ENCODE measurements at places on chromosomes 16 and 17. TPM values are rescaled to one million over a fixed set of nuclear protein-coding genes. Genes with fewer than 3 reads are reported as not detected.

Gene MYH1
- total RNA-seq = 1,660 TPM

Gene TBC1D3D
- total RNA-seq = not detected

Gene KRT9
- total RNA-seq = not detected

Gene C16orf54
- 0.31 TPM for total RNA-seq

Gene CMTM2
- not detected for total RNA-seq

Gene BTBD17
- total RNA-seq = not detected

Gene AP1G1
- 80.6 TPM for total RNA-seq

Gene HBZ
- total RNA-seq = not detected

Gene SMTNL2
- 588 TPM for total RNA-seq

Gene NTN3
- not detected for total RNA-seq

Gene PDILT
- total RNA-seq = not detected

Gene ITGA2B
- not detected for total RNA-seq

Gene TSNAXIP1
- not detected for total RNA-seq

Gene KIF19
- 1.8 TPM for total RNA-seq

Gene NT5M
- 11.0 TPM for total RNA-seq

Gene EPX
- not detected for total RNA-seq

Gene TELO2
- total RNA-seq = 9.0 TPM

Gene WWP2
- 29.4 TPM for total RNA-seq

Gene ABCC12
- 0.15 TPM for total RNA-seq

Gene SLC4A1
- total RNA-seq = not detected

Gene NOXO1
- total RNA-seq = not detected

Gene CNGB1
- not detected for total RNA-seq

Gene KRTAP2-1
- total RNA-seq = not detected

Gene C1QTNF1
- total RNA-seq = 11.1 TPM

Gene TNFRSF17
- not detected for total RNA-seq

Gene MXRA7
- 43.0 TPM for total RNA-seq

Gene NKD1
- 0.22 TPM for total RNA-seq

Gene NLRP1
- total RNA-seq = 3.6 TPM

Gene GP2
- not detected for total RNA-seq

Gene TBX6
- total RNA-seq = 0.29 TPM

Gene ADAD2
- total RNA-seq = not detected

Gene PIMREG
- not detected for total RNA-seq

Gene PLA2G10
- total RNA-seq = not detected

Gene CLEC18A
- not detected for total RNA-seq

Gene GRIN2C
- total RNA-seq = 1.2 TPM

Gene PRRT2
- total RNA-seq = not detected

Gene SHBG
- total RNA-seq = not detected

Gene MYO18A
- total RNA-seq = 797 TPM

Gene CTNS
- total RNA-seq = 141 TPM

Gene KCNG4
- total RNA-seq = not detected

Gene MT1B
- total RNA-seq = not detected

Gene PSMD7
- 209 TPM for total RNA-seq

Gene ARHGAP23
- total RNA-seq = 22.7 TPM

Gene FBXW10
- 0.29 TPM for total RNA-seq

Gene GJC1
- 2.1 TPM for total RNA-seq

Gene KREMEN2
- total RNA-seq = not detected

Gene SCGB1C2
- not detected for total RNA-seq

Gene KRT27
- total RNA-seq = not detected

Gene MSI2
- 42.4 TPM for total RNA-seq

Gene NUBP1
- 38.5 TPM for total RNA-seq

Gene SLFN14
- total RNA-seq = not detected

Gene CUEDC1
- 34.8 TPM for total RNA-seq

Gene FAM20A
- 1.3 TPM for total RNA-seq

Gene ZACN
- not detected for total RNA-seq

Gene CCDC137
- total RNA-seq = 6.7 TPM

Gene ABCC11
- not detected for total RNA-seq

Gene COPZ2
- 62.0 TPM for total RNA-seq

Gene CES3
- total RNA-seq = 30.3 TPM

All from gastrocnemius medialis (tissue), 4 donors.